Thymus (tissue), 14 donors: ENCODE measurements at places on chromosomes 11 and 22.

DNA sequence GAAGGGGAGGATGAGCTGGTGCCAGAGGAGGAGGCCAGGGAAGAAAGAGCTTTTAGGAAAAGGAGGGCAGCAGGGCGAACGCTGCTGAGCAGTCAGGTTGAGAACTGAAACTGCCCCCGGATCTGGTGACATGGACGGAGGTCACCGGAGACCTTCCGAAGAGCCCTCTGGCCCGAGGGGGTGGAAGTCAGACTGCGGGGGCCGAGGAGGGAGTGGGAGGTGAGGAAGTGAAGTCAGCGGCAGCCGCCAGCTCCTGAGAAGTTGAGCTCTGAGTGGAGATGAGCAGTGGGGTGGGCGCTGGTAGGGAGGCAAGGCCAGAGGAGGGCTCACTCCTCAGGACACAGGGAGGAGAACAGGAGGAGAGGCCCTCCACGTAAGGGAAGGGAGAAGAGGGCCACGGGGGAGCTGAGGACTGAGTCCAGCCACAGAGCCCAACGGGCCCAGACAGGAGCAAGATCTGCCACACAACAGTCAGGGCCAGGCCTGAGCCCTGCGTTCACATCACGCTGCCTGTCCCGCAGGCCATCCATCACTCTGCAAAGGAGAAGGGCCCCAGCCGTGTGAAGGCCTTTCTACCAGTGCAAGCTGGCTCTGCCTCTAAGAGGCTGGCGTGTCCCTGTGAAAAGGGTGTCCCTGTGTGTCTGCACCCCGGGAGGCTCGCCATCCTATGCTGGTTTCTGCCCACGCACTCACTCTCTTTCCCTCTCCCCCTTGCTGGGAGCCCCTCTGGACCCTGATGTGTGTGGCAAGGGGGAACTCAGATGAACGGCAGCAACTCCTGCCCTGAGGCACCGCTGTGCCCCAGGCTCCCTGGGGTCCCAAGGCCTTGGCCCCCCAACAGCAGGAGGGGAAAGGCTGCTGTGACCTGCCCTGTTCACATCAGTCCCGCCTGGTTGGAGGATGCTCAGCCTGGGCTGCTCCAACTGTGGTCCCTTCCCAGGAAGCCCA, 19.0 kb upstream of the LRRC32 start:
- H3K36me3 ChIP-seq: no peaks in the 10 kb centered on the region
- no peak overlapping the region for H3K4me3 ChIP-seq
- H3K4me1 ChIP-seq: peaks cover 3% of the 10 kb centered on the region
- DNase-seq: no peak
- H3K27ac ChIP-seq: no peak overlapping the region

DNA sequence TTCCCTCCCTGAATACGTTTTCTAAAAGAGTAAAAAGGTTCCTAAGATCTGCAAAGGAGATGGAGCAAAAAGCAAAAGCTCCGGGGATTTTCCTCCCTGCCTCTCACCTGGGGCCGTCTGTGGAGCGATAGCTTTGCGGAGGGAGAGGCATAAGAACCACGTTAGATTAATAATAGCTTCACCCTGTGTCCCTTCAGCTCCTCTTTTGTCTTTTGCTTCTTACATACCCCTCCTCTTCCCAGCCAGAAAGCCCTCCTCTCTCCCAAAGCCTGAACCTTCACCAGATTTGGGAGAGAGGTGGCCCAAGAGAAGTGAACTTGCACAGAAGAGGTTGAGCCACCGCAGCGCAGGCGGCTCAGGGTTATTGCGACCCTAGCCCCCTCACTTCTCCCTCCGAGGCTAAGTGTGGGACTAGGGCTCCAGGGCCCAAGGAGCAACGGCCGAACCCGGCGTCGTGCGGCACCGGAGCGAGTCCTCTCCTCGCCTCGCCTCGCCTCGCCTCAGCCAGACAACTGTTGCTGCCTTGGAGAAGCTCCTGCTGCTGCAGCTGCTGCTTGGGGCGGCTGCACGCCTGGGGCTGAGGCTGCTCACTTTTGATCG, 97.6 kb upstream of the HSD17B12 start:
- no peaks in the 10 kb centered on the region for H3K36me3 ChIP-seq
- no peak overlapping the region for H3K27ac ChIP-seq
- peaks cover 3% of the 10 kb centered on the region for H3K4me1 ChIP-seq

GRCh38 chr11:98625526-98625925, 395.2 kb upstream of the CNTN5 start:
- H3K36me3 ChIP-seq: no peaks in the 10 kb centered on the region
- no peaks in the 10 kb centered on the region for H3K27me3 ChIP-seq
- no peak overlapping the region for H3K27ac ChIP-seq
- H3K4me1 ChIP-seq: no peaks in the 10 kb centered on the region
- DNase-seq: no peak

GRCh38 chr22:22425356-22425755, 83.2 kb downstream of the ZNF280B start:
- no peaks in the 10 kb centered on the region for H3K36me3 ChIP-seq
- no peaks in the 10 kb centered on the region for H3K27me3 ChIP-seq
- peaks cover 2% of the 10 kb centered on the region for H3K4me1 ChIP-seq

- no peak for DNase-seq
- peaks cover 6% of the 10 kb centered on the region for H3K4me1 ChIP-seq
- no peak overlapping the region for H3K27ac ChIP-seq
- no peak overlapping the region for H3K4me3 ChIP-seq
- no peaks in the 10 kb centered on the region for H3K27me3 ChIP-seq
Measured at GRCh38 chr11:96167787-96168186, 175.2 kb downstream of the MAML2 start.

DNA sequence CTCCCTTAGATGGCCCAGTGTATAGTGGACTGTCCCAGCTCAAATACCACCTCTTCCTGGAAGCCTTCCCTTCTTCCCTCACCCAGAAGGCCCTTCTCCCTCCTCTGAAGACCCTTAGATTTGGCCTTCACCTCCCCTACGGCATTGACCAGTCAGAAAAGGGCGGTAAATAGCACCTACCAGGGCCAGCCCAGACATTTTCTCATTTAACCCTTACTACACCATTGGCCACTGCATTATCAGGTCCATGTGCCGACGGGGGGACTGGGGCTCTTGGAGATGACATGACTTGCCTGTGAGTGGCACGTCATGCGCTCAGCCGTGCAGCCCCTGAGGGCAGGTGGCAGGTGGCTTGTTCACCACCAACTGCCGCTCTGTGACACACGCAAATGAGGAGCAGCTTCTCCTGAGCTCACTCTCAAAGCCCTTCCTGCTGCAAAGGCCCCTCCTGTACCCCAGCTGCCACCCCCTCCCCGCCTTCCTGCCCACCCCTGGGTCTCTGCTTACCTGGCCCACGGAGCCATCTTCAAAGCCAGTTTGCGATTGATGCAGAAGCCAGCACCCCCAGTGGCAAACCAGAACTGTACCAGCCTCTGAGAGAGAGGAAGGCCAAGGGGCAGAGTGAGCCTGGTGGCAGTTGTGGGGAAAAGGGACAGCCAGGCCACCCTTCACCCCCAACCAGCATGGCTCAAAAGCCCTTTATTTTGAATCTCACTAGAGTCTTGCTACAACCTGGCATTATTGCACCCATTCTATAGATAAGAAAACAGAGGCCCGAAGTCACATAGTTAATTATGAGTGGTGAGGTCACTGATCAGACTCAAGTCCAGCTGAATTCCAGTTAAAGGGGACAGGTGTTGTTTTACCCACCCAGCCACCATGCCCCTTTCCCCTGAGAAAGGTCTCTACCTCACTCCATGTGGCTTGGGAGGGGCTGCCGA, 9.5 kb downstream of the MFNG start:
- H3K27ac ChIP-seq: peak overlapping the region; percentile 100
- H3K4me3 ChIP-seq: no peak overlapping the region
- DNase-seq: peak; percentile 80
- H3K27me3 ChIP-seq: no peaks in the 10 kb centered on the region
- H3K4me1 ChIP-seq: peaks cover 21% of the 10 kb centered on the region

DNA sequence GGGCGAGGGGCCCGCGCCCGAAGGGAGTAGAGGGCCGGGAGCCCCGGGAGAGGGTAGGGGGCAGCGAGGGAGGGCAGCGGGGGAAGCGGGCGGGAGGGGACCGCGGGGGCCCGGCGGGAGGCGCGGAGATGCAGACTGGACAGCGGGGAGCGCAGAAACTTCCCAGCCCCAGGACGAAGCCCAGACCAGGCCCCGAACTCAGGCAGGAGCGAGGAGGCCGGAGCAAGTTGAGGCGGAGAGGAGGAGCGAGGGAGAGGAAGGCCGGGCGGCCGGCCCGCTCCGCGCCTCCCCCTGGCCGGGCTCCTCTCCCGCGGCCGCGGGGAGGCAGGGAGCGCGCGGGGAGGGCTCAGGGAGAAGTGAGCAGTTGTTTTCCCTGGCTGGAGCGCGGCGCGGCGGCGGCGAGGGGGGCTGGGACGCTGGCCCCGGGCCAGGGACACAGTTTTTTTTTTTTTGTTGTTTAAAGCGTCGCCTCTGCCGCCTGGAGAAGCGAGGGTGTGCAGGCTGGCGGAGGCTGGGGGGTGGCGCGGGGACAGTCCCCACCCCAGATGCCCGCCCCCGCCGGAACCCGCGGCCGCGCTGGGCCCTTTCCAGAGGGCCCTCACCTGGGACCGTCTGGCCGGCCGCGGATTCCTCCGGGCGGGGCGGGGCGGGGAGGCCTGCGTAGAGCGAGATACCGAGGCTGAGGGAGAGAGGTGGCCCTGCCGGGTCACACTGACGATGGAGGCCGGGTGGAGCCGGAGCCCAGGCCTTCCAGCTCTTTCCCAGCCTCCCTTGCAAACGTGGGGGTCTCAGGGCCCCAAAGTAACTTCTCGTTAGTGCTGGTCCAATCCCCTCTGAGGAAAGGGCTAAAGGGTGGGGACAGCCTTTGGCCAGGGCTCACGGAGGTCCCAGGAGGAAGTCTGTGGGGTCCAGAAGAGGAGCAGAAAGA, at the start of gene LTBP3:
LTBP3 (minus strand) TSS at position 358 of the 928 bp plus-strand sequence. CDS start 400 bp downstream, outside the sequence.
- H3K27ac ChIP-seq: peak within 1 kb of the TSS; percentile 63
- no peaks in the 10 kb centered on the region for H3K36me3 ChIP-seq
- no peak for DNase-seq
- peaks cover 24% of the 10 kb centered on the region for H3K4me1 ChIP-seq

GRCh38 chr11:133228471-133229329, 303.6 kb downstream of the OPCML start:
- DNase-seq: no peak
- no peak overlapping the region for H3K27ac ChIP-seq
- no peaks in the 10 kb centered on the region for H3K4me1 ChIP-seq
- H3K4me3 ChIP-seq: no peak overlapping the region
- peaks cover 13% of the 10 kb centered on the region for H3K27me3 ChIP-seq
- no peaks in the 10 kb centered on the region for H3K36me3 ChIP-seq

- no peak for DNase-seq
- H3K4me1 ChIP-seq: no peaks in the 10 kb centered on the region
- H3K27ac ChIP-seq: no peak overlapping the region
- H3K4me3 ChIP-seq: no peak overlapping the region
- no peaks in the 10 kb centered on the region for H3K27me3 ChIP-seq
- H3K36me3 ChIP-seq: no peaks in the 10 kb centered on the region
Measured at GRCh38 chr11:33909552-33909951, 17.7 kb upstream of the LMO2 start.

DNA sequence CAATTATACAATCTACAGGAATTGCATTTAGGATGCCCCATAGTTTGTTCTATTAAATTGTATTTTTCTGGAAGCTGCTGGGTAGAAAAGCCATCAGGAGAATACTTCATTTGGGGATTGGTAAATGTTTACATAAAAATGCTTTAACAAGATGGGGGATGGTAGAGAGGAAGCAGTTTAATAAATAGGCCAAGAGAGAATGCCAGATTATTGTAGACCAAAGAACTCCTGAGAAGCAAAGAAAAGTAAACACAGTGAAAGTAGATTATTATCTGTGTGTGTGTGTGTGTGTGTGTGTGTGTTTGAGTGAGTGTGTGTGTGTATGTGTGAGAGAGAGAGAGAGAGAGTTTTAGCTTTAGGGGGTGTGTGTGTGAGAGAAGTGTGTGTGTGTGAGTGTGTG, 820.4 kb upstream of the CCDC90B start:
- H3K36me3 ChIP-seq: no peaks in the 10 kb centered on the region
- H3K27ac ChIP-seq: no peak overlapping the region
- H3K4me1 ChIP-seq: no peaks in the 10 kb centered on the region
- no peaks in the 10 kb centered on the region for H3K27me3 ChIP-seq
- DNase-seq: no peak

GRCh38 chr22:37089434-37089833, 20.1 kb downstream of the TMPRSS6 start:
- H3K27ac ChIP-seq: no peak overlapping the region
- peaks cover 36% of the 10 kb centered on the region for H3K27me3 ChIP-seq
- H3K36me3 ChIP-seq: no peaks in the 10 kb centered on the region
- H3K4me3 ChIP-seq: no peak overlapping the region

DNA sequence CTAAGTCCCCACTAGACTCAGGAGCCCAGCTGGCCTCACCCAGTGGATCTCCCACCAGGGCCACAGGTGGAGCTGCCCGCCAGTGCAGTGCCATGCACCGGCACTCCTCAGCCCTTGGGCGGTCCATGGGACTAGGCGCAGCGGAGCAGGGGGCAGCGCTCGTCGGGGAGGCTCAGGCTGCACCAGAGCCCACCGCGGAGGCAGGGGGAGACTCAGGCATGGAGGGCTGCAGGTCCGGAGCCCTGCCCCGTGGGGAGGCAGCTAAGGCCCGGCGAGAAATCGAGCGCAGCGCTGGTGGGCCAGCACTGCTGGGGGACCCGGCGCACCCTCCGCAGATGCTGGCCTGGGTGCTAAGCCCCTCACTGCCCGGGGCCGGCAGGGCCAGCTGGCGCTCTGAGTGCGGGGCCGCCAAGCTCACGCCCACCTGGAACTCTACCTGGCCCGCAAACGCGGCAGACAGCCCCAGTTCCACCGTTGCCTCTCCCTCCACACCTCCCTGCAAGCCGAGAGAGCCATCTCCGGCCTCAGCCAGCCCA, 1275.2 kb upstream of the CNTN5 start:
- H3K4me1 ChIP-seq: no peaks in the 10 kb centered on the region
- H3K4me3 ChIP-seq: no peak overlapping the region
- H3K27ac ChIP-seq: no peak overlapping the region
- no peaks in the 10 kb centered on the region for H3K27me3 ChIP-seq
- no peak for DNase-seq

GRCh38 chr11:103988595-103988969, 47.9 kb upstream of the DDI1 start:
- DNase-seq: no peak
- H3K4me1 ChIP-seq: no peaks in the 10 kb centered on the region
- H3K27me3 ChIP-seq: no peaks in the 10 kb centered on the region

DNA sequence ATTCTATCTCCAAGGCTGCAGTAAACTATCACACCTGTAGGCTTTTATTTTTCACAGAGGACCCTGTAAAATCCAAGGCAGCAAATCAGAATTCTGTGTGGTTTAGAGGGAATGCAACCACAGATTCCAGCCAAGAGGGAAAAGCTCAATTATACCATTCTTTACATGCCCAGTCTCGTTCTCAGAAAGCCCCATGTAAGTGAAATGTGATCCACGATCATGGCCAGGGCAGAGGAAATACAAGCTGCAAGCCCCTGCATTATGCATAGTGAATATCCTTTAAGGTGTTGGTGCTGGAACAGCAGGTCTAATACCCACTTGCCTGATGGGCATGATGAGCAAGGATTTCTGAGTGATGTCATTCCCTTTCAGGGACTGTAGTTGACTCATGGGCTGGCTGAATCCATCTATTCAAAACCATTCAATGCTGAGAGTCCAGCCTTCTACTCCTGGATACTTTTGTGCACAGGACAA, 198.7 kb upstream of the MTMR2 start:
- H3K4me3 ChIP-seq: no peak overlapping the region
- DNase-seq: no peak
- peaks cover 10% of the 10 kb centered on the region for H3K4me1 ChIP-seq
- H3K27me3 ChIP-seq: no peaks in the 10 kb centered on the region
- no peak overlapping the region for H3K27ac ChIP-seq

- H3K27ac ChIP-seq: no peak overlapping the region
- no peak overlapping the region for H3K4me3 ChIP-seq
- peaks cover 6% of the 10 kb centered on the region for H3K36me3 ChIP-seq
- no peak for DNase-seq
- no peaks in the 10 kb centered on the region for H3K27me3 ChIP-seq
Measured at GRCh38 chr11:72918851-72919250, 104.6 kb downstream of the ATG16L2 start.
